ENCODE measurements at places on chromosomes 1 and 21.
A peak's percentile ranks its signal among the peaks of the same experiment; 100 is the strongest.

- no peak for DNase-seq
Measured at GRCh38 chr1:156643049-156643777, 1.3 kb downstream of the BCAN start.

GRCh38 chr1:78913950-78914349 is 92.6 kb downstream of the ADGRL4 start:
- no peak for DNase-seq

DNA sequence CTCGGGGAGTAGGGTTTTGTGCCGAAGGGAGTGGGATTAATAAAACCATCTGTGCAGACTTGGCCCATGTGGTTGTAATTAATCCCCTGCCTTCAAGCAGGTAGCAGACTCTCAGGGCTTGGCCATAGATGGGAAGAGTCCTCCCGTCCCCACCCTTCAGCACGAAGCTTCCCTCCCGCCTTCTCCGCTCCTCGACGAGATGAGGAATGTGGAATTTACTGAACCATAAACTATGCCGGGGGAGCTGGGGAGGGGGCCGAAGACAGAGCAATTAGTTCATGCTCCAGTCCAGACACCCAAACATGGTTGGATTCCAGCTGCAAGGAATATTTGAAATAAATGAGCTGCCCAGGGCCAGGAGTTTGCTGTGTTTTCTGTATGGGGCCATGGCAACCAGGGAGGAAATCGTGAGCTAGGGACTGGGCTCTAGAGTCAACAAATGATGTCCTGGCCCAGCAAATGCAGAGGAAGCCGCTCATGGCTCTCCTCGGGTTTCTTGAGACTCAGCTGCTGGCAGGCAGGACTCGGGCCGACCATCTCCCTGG is 78.8 kb downstream of the SPSB1 start:
- peak; percentile 25 for DNase-seq

DNA sequence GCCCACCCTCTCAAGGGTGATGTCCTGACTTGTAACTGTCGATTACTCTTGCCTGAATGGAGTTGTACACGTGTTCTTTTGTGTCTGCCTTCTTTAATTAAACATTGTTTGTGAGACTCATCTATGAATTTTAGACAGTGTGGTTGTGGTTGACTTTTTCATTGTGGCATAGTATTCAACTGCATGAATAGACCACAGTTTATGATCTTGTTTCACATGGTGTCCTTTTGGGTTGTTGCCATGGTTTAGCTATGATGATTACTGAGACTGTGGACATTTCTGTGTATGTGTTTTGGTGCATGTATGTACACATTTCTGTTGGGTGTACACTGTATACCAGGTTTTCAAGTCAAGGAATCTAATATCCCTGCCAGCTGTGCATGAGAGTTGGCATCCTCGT is 30.1 kb downstream of the PRMT2 start:
- DNase-seq = no peak

DNA sequence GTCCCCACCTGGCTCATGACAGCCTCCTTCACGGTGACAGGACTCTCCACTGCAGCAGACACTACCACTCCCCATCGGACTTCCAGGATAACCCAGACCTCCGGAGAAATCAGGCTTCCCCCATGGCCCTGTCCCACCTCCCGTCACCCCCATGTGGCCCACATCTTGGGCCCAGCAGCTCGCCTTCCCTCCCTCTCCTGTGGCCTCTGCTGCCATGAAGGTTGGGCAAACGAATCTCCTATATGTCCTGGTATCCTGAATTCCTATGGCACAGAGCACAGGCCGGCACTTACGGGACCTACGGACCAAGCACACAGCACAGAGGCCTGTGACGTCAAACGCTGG is 82.0 kb downstream of the NPHP4 start:
- DNase-seq = no peak

GRCh38 chr1:45694823-45695222 is 6.8 kb downstream of the TMEM69 start:
- no peak for DNase-seq

GRCh38 chr1:221994274-221994698 is 252.4 kb upstream of the DUSP10 start:
- DNase-seq = no peak

DNA sequence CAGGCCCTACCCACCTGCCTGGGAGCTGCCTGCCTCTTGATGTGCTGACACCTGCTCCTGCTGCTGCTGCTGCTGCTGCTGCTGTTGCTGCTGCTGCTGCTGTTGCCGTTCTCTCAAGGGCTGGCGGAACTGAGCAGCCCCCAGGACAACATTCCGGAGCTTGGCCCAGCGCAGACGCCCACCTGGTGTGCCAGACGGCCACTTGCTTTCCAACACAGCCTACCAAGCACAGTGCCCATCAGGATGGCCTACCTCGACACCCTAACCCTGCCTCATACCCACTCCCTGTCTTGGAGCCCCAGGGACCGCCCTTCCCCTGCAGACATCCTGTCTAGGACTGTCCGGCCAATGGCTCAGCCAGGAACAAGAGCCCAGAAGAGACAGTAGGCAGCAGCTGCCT is 11.8 kb downstream of the DENND4B start:
- DNase-seq = no peak

GRCh38 chr21:23949493-23949892 is 1657.8 kb downstream of the MRPL39 start:
- DNase-seq = no peak

DNA sequence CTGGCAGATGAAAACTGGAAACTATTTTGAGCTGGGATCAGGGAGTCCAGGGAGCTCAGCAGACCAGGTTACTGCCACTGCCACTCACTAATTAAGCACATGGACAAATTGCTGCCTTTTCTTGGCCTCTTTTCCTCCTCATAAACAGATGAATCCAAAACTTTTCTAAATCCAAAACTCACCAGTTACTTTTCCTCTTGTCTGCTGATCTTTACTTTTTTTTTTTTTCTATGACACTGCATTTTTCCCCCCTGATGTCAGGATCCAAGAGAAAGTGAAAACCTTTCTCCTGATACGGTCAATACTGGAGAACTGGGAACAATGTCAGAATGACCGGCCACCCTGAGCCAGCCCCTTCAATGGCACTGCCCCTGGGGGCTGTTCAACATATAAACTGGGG is 405.8 kb downstream of the DUSP10 start:
- DNase-seq = no peak

- DNase-seq = no peak
Measured at GRCh38 chr1:23451441-23451840, 26.9 kb upstream of the TCEA3 start.

- peak; percentile 52 for DNase-seq
Measured at GRCh38 chr1:6330410-6330911, 63.1 kb downstream of the ACOT7 start.

- DNase-seq = no peak
Measured at GRCh38 chr1:228392111-228392936, 14.3 kb downstream of the TRIM11 start.

- no peak for DNase-seq
Measured at GRCh38 chr1:100671601-100672000, 47.9 kb upstream of the VCAM1 start.

DNA sequence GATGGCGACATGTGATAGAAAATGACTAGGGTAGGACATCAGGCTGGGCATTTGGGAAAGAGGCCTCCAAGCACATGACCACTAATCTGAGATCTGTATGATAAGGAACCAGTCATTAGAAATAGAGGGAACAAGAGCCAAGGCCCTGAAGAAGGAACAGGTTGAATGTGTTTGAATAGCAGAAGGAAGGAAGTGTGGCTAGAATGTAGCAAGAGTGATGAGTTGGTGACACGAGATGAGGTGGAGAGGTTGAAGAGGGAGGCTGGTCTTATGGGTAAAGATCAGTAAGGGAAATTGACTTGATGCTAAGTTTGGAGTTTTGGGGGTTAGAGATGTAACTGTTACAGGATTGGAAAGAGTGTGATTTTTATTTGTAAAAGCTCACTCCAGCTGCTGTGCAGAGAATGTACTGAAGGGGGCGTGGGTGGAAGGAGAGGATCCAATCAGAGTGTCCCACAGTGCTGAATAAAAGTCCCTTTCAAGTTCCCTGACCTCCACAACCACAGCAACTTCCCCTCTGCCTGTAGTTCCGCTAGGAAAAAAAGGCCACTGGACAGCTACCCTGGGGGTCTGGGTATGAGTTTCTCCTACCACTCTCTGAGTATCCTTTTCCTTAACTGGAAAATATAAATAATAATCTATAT is 295.0 kb downstream of the OMA1 start:
- DNase-seq = no peak

DNA sequence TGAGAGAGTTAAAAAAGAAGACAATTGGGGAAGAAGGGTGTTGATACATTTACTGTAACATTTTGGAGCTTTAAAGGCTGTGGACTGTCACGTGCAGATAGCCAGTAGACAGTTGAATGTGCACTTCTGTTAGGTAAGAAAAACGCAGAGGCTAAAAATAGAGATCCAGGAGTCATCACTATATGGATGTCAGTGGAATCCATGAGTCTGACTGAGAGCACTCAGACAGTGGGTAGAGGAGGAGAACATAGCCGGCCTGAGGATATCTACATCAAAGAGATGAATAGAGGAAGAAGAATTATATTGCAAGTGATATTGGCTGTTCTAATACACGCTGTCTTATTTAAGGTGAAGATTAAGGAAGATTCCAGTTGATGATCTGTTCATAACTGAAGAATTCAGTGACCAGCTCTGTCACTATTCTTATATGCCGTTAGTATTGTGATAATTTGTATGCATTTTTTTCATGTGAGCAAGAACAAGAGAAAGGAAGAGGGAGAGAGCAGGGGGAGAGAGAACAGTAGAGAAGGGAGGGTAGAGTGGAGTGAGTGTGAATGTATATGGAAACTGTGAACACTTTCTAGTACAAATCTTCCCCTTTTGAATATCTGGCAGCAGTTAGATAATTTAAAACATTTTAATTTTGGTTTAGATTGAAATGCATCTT is 344.8 kb downstream of the CHRM3 start:
- DNase-seq = no peak

- DNase-seq = no peak
Measured at GRCh38 chr1:99146129-99146848, 118.0 kb upstream of the PLPPR4 start.

DNA sequence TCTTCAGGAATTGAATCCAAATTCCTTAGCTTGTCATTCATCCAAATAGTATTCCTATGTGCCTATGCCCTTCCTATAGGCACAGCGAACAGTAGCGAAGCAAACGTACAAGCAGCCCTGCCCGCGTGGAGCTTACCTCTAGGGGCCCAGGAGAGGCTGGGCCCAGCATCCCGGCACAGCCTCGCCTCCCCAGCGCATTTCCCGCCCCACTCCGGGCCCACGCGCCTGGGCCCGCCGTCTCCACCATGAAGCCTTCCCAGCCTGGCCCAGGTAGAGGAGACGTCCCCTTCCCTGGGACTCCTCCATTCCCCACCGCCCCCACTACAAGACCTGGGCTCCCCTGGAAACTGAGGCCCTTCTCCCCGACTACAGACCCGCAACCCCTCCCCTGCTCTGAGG is 245 bp upstream of the TMEM269 start:
- no peak for DNase-seq

- no peak for DNase-seq
Measured at GRCh38 chr1:29687166-29687565, 450.8 kb downstream of the PTPRU start.

- DNase-seq = no peak
Measured at GRCh38 chr1:237670302-237670701, 220.4 kb downstream of the ZP4 start.

DNA sequence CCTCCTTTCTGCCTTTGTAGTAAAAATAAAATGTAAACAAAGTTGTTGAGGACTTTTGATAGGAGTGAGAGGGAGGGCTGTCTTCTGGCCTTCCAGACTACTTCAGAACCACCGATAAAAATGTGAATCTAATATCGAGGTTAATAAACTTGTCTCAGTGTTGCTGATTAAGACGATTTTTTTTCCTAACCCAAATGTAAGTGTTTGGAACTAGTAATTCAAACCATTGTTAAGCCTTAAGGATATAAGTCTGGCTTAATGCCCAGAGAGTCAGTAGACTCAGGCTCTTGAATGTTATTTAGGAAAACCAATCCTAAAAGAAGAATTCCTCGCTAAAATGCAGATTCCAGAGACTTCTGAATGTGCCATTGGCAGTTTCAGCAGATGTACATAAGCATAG is 356.9 kb downstream of the SIPA1L2 start:
- DNase-seq = no peak

DNA sequence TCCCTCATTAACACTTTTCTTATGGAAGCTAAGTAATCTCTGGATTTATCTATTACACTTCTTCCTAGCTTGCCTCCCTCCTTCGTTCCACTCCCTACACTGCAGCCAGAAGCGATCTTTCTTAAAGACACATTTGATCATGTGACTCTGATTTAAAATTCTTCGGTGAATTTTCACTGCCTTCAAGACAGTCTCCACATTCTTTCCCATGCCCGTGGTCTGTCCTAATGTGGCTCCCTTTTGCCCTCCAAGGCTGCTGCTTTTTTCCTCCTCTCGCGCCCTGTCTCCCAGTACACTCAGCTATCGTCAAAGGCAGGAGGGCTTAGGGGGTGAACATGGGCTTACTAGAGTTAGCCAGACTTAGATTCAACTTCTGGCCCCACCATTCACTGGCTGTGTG is 64.4 kb downstream of the SDCCAG8 start:
- no peak for DNase-seq

DNA sequence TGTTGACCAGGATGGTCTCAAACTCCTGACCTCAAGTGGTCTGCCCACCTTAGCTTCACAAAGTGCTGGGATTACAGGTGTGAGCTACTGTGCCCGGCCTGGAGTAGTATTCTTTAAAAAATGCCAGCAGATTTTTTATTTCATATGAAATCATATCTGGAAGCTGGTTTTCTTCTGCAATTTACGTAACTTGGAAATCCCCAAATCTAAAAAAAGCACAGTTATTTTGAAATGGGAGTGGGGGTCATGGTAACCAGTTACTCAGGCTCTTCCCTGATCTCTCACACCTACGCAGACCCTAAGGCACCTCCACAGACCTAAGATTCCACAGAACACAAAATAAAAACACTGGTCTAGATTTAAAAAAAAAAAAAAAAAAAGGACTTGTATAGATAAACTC is 219.8 kb downstream of the DAB1 start:
- no peak for DNase-seq

- no peak for DNase-seq
Measured at GRCh38 chr21:43572446-43572845, 86.8 kb downstream of the HSF2BP start.

DNA sequence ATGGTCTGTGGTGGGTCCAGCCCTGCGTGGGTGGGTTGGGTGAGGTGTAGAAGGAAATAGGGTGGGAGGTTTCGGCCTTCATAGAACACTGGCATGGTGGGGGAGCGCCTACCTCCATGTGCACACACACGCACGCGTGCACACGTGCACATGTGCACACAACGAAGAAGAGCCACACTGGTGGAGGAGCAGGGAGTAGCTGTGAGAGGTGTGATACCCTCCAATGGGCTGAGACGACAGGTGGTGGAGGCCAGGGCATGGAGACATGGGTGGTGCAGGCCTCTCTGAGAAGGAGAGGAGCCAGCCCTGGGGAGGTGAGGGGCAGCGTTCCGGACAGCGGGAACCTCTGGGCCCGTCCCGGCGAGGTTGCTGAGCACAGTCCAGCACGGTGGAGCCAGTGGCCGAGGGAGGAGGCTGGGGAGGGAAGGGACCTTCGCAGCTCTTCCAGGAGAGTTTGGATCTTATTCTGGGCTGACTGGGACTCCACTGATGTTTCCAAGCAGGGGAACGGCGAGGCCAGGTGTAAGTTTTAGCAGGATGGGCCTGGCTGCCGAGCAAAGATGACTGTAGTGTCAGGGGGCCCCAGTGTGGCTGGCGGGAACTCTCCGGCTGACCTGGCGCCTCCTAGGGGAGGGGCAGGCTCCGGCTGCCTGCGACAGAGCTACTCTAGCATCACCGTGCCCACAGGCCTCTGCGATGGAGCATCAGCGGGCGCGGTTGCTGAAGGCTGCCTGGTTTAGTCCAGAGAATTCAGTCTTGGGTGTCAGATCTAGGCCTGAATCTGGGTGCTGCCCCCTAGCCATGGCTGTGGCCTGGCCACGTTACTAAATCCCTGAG is 107.2 kb downstream of the ARHGEF10L start:
- no peak for DNase-seq

Data from skeletal muscle cell (primary cell).